ENCODE measurements at places on chromosomes 11 and 22.
A peak's percentile ranks its signal among the peaks of the same experiment; 100 is the strongest.

DNA sequence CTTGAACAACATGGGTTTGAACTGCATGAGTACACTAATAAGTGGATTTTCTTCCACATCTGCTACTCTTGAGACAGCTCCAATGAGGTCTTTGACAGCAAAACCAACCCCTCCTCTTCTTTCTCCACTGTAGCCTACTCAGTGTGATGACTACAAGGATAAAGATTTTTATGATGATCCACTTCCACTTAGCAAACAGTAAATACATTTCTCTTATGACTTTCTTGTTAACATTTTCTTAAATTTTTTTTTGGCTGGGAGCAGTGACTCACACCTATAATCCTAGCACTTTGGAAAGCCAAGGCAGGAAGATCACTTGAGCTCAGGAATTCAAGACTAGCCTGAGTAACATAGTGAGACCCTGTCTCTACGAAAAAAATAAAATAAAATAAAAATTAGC, 9.9 kb upstream of the EIF4G2 start:
- no peaks in the 10 kb centered on the region for H3K36me3 ChIP-seq
- DNase-seq, result no peak
- H3K4me3 ChIP-seq, result no peak overlapping the region
- H3K27ac ChIP-seq, result no peak overlapping the region

GRCh38 chr11:33500861-33501479, 199.7 kb downstream of the C11orf91 start:
- no peaks in the 10 kb centered on the region for H3K36me3 ChIP-seq
- no peak for DNase-seq
- no peaks in the 10 kb centered on the region for H3K4me1 ChIP-seq
- no peak overlapping the region for H3K27ac ChIP-seq
- no peaks in the 10 kb centered on the region for H3K27me3 ChIP-seq
- no peak overlapping the region for H3K4me3 ChIP-seq

- H3K36me3 ChIP-seq, result no peaks in the 10 kb centered on the region
- no peak overlapping the region for H3K27ac ChIP-seq
- peaks cover 35% of the 10 kb centered on the region for H3K4me1 ChIP-seq
Observed at GRCh38 chr11:2463766-2464277, 19.0 kb downstream of the KCNQ1 start.

DNA sequence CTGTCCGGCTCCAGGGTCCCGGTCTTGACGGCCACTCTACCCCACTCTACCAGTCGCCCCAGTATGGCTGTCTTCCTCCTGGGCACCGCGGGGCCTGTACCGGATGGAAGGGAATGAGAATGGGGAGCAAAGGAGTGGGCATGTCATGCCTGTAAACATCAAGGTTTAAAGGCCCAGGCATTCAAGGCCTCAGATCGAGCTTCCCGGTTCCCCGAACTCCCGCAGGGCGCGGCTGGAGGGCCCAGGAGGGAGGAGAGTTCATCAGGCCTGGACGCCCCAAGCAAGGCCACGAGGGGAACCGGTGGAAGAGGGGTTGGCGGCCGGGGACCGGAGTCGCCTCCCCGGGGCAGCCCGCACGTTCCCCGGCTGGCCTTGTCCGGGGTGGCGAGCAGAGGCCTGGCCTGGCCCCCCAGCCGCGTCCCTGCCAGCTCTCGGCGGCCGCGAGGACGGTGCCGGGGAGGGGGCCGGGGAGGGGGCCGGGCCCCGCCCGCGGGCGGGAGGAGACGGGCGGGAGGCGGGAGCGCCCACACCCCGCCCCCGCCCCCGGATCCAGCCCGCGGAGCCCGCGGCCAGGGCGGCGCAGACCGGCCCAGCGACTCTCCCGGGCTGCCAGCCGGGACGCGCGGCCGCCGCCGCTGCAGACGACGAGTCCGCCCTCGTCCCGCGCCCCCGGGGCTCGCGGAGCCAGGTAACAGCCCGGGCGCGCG, at the start of gene CDC42EP1:
CDC42EP1 (plus strand) TSS at position 580 of the 707 bp plus-strand sequence. CDS start 5,870 bp downstream, outside the sequence.
- H3K4me1 ChIP-seq, result peaks cover 18% of the 10 kb centered on the region
- no peaks in the 10 kb centered on the region for H3K36me3 ChIP-seq
- no peak within 1 kb of the TSS for H3K4me3 ChIP-seq

DNA sequence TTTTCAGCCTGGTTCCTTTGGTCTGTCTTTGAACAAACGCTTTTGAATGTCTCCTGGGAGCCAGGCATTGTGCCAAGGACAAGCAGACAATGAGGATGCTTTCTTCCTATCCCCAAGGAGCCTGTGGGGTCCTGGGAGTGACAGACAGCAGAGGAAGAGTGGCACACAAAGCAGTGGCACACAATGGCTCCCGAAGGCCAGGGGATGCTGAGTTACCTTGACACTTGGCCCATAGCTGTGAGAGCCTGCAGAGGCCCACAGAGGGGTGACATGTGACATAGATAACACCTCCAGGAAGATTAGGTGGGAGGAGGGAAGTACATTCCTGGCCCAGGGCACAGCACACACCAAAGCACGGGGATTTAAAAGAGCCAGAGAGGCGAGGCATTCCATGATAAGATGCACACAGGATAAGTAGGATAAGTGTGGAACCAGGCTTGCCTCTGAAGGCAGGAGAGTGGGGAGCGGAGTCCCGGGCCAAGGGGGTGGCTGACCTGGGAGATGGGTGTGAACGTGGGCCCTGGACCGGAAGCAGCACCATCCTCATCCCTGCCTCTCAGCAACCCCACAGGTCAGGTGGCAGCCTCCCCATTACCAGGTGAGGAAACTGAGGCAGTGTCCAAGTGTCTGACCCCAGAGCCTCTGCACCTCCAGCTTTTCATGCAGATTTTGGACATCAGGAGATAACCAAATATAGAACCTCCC, 6.3 kb downstream of the UPB1 start:
- no peak overlapping the region for H3K4me3 ChIP-seq
- DNase-seq, result no peak
- peaks cover 16% of the 10 kb centered on the region for H3K4me1 ChIP-seq

DNA sequence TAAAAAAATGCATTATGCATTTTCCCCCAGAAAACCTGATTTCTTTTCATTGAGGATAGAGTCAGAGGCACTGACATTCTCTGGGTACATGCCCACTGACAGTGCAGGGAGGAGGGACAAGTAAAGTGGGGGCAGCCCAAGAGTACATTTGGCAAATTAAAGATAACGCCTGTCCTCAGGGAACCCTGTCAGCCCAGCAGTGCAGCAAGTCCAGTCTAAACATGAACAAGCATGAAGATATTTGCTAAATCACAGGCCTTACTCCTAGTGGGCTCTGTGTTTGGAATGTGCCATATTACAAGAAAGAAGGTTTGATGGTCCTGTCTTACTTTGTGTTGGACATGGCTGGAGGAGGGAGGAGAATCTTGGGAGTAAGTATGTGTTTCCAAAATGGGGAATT, 37.9 kb downstream of the AMOTL1 start:
- H3K4me3 ChIP-seq, result no peak overlapping the region
- DNase-seq, result no peak
- no peaks in the 10 kb centered on the region for H3K36me3 ChIP-seq
- H3K27me3 ChIP-seq, result peaks cover 4% of the 10 kb centered on the region
- no peaks in the 10 kb centered on the region for H3K4me1 ChIP-seq
- H3K27ac ChIP-seq, result no peak overlapping the region

- H3K36me3 ChIP-seq, result no peaks in the 10 kb centered on the region
- H3K4me3 ChIP-seq, result no peak overlapping the region
- H3K27me3 ChIP-seq, result no peaks in the 10 kb centered on the region
- H3K27ac ChIP-seq, result no peak overlapping the region
- DNase-seq, result no peak
Observed at GRCh38 chr11:15965562-15966250, 390.6 kb downstream of the SOX6 start.

DNA sequence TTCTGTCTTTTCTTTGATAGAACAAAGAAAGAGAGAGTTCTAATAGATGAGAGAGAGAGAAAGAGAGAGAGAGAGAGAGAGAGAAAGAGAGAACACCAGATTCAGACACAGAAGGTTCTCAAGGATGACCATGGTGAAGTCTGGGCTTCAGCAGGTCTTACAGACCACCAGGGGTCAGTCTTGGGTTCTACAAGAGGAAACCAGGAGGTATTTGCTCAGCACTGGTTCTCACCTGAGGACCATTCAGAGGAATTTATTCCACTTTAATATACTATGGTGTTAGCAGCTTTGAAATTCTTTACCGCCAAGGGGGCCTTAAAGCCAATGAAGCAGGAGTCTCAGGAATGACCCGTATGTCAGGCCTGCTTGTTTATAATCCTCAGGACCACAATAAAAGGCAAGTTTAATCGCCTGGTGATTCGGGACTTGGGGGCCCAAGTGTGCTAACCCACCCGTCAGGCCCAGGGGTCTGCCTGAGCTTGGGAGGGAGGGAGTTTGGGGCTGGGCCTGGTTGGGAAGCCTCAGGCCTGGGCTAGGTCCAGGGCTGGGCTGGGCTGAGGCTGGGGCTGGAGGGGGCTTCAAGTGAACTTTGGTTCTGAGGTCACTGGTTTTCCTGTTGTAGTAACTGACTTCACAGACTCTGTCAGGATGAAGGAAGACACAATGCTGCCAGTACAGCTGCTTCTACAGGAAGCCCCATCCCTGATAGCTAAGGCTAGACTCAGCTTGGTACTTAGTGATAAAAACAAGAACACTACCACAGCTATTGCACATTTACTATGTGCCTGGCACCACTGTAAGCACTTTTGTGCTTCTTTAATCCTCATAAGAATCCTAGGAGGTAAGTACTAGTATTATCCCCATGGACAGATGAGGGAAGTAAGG, 179.2 kb upstream of the ZBED5 start:
- H3K4me1 ChIP-seq, result peaks cover 5% of the 10 kb centered on the region
- H3K27me3 ChIP-seq, result peaks cover 8% of the 10 kb centered on the region
- peak overlapping the region; percentile 63 for H3K27ac ChIP-seq

DNA sequence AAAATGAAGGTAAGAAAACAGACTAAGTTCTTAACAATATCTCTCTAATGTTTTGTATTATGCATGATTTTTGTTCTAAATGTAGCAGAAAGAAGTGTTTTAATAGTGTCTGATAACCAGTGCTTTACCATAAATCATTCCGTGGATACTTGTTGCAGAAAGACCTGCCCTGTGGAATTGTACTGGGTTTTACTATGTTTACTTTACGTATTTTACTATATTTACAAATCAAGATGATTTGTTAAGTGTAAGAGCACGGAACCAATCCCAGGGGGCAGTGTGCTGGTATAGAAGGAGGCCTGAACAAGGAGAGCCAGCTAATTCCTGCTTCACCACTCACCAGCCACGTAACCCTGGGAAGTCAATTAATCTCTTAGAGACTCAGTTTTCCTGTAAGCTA, 1.4 kb downstream of the HTR3B start:
- H3K27ac ChIP-seq, result no peak overlapping the region
- peaks cover 32% of the 10 kb centered on the region for H3K27me3 ChIP-seq
- no peak overlapping the region for H3K4me3 ChIP-seq
- no peaks in the 10 kb centered on the region for H3K4me1 ChIP-seq

DNA sequence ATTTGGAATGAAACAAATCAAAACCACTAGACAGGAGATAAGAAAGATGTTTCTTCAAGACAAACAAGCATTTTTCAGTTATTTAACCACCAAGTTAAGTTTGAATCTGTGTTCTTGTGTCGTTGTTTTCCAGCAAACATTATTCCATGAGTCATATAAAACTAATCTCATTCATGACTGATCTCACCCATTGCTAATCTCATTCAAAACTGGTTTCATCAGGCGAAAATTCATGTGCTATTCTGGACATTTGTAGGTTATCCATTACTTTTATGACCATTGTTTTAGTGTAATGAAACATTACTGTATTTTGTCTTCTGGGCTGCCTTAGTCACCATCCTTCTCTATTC, 221.8 kb downstream of the DDX10 start:
- H3K27ac ChIP-seq, result no peak overlapping the region
- peaks cover 6% of the 10 kb centered on the region for H3K4me1 ChIP-seq
- no peaks in the 10 kb centered on the region for H3K36me3 ChIP-seq

DNA sequence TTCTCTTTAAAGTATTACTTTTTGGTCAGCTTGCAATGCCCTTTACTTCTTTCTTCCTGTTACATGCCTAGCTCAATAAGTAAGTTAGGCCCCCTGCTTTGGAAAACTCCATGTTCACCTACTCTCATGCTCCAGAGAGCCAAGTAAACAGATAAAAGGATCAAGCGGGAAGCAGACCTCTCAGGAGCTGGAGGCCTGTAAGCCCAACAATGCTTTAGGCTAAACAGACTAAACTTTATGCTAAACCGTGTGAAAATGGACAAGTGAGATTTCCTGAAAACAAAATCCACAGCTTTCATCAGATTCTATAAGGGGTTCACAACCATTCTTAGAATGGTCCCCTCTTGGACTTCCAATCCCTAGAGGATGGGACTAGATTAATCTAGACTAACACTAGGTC, 40.2 kb downstream of the CELF1 start:
- H3K27me3 ChIP-seq, result no peaks in the 10 kb centered on the region
- peaks cover 19% of the 10 kb centered on the region for H3K36me3 ChIP-seq
- no peak overlapping the region for H3K27ac ChIP-seq

GRCh38 chr22:23213581-23214334, 33.4 kb downstream of the BCR start:
- no peak overlapping the region for H3K4me3 ChIP-seq
- no peak for DNase-seq
- no peaks in the 10 kb centered on the region for H3K27me3 ChIP-seq
- no peak overlapping the region for H3K27ac ChIP-seq
- H3K36me3 ChIP-seq, result peaks cover 9% of the 10 kb centered on the region

- H3K27me3 ChIP-seq, result peaks cover 4% of the 10 kb centered on the region
- H3K4me1 ChIP-seq, result no peaks in the 10 kb centered on the region
- H3K36me3 ChIP-seq, result no peaks in the 10 kb centered on the region
- no peak for DNase-seq
- H3K4me3 ChIP-seq, result no peak overlapping the region
Observed at GRCh38 chr11:15859411-15859810, 496.9 kb downstream of the SOX6 start.

DNA sequence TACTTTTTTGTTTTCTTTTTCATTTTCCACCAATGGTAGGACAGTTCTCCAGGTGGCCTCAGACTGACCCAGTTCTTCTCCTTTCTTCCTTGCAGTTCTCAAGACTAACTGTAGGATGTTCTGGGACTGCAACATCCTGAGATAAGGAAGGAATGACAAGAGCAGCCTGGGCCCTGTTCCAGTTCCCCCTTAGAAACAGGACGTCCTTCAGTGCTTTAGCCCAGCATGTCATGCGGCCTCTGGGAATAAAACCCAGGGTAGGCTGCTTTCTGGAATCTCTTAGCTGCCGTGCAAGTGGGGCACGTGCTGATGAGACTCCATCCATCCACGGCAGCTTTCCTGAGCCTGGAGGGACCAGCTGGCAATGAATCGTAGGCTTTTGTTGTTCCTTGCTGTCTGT, 24.0 kb upstream of the CADM1 start:
- H3K4me1 ChIP-seq, result no peaks in the 10 kb centered on the region
- H3K27me3 ChIP-seq, result no peaks in the 10 kb centered on the region
- H3K27ac ChIP-seq, result no peak overlapping the region
- DNase-seq, result no peak
- no peaks in the 10 kb centered on the region for H3K36me3 ChIP-seq

- H3K27me3 ChIP-seq, result peaks cover 56% of the 10 kb centered on the region
- no peak overlapping the region for H3K4me3 ChIP-seq
- H3K36me3 ChIP-seq, result no peaks in the 10 kb centered on the region
Observed at GRCh38 chr11:45374653-45375059, 88.5 kb upstream of the SYT13 start.

DNA sequence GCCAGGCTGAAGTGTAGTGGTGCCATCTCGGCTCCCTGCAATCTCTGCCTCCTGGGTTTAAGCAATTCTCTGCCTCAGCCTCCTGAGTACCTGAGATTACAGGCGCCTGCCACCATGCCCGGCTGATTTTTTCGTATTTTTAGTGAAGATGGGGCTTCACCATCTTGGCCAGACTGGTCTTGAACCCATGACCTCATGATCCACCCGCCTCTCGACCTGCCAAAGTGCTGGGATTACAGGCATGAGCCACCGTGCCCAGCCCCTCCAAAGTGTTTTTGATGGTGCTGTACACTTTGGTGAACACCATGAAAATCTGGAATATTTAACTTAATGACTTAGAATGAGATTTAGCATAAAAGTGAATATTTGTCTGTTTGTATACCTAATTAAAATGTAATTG, 5.6 kb downstream of the LUZP2 start:
- H3K27me3 ChIP-seq, result peaks cover under 1% of the 10 kb centered on the region
- no peak overlapping the region for H3K4me3 ChIP-seq
- no peak for DNase-seq
- H3K27ac ChIP-seq, result no peak overlapping the region
- H3K36me3 ChIP-seq, result no peaks in the 10 kb centered on the region
- H3K4me1 ChIP-seq, result no peaks in the 10 kb centered on the region

Measured in activated naive CD4-positive, alpha-beta T cell treated with anti-CD3 and anti-CD28 coated beads, Interleukin-2, amount 10 ng/mL, durations not matched to agents 7 days and 5 days (primary cell).